ENCODE measurements at places on chromosomes 11 and 22.

- DNase-seq, result no peak
These were observed at the start of gene TRIM6 for GRCh38 chr11:5596607-5597201. TRIM6 (plus strand) TSS chr11:5596637; CDS start chr11:5596898, 261 bp downstream.

- DNase-seq, result no peak
These were observed 103.0 kb downstream of the C11orf58 start for GRCh38 chr11:16841481-16841880.

GRCh38 chr11:48066881-48067800 is 86.8 kb downstream of the PTPRJ start:
- DNase-seq, result no peak

- DNase-seq, result no peak
These were observed 34.5 kb upstream of the CYB5R3 start for GRCh38 chr22:42683578-42684283.

GRCh38 chr11:129704831-129705230 is 110.8 kb upstream of the TMEM45B start:
- DNase-seq, result no peak

- DNase-seq, result no peak
These were observed 4.1 kb upstream of the NUDT8 start for GRCh38 chr11:67633758-67634365.

DNA sequence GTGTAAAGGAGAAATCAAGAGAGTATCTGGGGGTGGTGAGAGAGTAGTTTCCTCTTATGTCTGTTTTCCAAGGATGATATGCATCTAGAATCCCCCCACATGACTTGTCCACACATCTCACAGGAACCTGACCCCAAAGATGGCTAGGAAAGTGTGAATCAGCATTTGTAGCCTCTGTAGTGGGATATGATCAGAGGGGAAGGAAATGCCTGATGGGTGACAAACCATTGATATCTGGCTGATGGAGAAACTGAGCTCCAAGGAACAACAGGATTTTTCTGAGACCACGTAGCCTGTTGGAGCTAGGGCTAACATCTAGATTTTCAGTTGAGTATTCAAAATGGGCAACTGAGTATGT is 369.4 kb downstream of the DDX10 start:
- DNase-seq, result no peak

GRCh38 chr11:47233989-47234668 is 14.5 kb downstream of the ACP2 start:
- no peak for DNase-seq

- no peak for DNase-seq
These were observed 52.2 kb downstream of the JAM3 start for GRCh38 chr11:134120921-134121526.

DNA sequence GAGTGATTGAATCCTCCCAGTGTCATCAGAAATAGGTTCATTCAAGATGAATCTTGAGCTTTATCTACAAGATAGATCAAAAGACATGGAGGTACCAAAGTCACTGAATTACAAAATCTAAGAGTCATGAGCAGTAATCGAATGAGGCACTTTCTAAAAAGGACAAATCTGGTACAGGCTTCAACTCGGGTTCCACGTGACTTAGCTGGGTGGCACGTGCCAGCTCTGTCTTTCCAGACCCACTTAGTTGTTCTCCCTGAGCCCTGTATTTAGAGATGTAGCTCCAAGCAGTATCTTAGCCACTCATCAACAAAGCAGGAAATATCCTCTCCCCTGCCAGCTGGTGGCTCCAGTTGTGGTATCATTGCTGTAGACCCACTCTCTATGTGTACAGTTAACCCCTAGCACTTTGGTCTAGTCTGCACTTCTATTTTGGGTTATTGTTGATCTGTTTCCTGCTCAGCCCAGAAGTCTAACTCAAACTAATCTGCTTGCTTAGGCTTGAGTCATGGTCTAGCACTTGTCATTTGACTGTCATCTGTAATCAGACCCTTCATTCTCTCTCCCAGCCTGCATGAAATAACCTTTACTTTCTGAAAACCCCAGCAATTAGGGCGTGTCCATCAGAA is 528.7 kb downstream of the ETS1 start:
- DNase-seq, result no peak

DNA sequence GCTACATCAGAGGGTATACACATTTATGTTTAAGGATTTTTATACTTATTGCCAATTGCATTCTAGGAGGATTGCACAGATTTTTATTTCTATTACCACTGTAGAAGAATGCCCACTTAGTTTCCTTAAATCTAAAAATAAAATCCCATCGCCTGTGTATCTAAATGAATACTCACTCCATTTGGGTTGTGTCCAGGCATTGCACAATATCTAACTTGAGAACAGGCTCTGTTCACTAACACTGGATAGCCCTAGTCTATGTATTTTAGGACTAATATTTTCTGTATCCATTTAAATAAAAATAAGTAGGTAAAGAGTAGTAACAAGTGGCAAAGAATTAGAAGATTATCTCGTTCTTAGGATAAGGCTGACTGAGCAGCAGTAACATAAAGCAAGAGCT is 4.1 kb downstream of the C11orf52 start:
- DNase-seq, result no peak

DNA sequence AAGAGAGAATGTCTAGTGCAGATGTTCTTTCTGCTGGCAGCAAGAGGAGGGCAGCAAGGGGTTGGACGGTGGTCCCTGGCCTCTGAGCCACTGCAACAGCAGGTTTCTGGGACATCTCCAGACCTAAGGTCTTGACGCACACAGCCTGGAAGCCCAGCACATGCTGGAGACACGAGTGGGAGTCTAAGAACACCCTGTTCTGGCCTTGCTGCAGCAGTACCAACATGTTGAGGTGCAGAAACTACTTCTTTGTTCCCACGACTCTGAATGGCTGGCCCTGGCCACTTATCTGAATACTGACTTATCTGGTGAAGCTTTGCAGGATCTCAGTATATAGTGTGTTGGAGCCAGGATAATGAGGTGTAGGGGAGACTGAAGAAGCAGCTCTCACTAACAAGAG is 6.8 kb downstream of the MICAL2 start:
- DNase-seq, result no peak

GRCh38 chr22:23231471-23232093 is 51.3 kb downstream of the BCR start:
- DNase-seq, result no peak

GRCh38 chr11:33737362-33737821 is 1.2 kb upstream of the CD59 start:
- DNase-seq, result no peak

DNA sequence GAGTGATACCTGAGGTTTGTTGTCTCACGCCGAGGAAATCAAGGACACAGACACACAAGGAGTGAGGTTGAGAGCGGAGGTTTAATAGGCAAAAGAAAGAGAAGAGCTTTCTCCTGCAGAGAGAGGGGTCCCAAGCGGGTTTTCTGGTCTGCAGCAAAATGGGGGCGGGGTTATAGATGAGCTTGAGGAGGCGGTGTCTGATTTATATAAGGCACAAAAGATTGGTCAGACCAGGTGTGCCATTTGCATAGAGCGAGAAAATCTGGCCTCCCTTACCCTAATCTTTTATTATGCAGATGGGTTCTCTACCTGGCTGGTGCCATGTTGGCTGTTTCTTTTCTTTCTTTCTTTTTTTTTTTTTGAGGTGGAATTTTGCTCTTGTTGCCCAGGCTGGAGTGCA is 11.8 kb downstream of the C11orf96 start:
- no peak for DNase-seq

DNA sequence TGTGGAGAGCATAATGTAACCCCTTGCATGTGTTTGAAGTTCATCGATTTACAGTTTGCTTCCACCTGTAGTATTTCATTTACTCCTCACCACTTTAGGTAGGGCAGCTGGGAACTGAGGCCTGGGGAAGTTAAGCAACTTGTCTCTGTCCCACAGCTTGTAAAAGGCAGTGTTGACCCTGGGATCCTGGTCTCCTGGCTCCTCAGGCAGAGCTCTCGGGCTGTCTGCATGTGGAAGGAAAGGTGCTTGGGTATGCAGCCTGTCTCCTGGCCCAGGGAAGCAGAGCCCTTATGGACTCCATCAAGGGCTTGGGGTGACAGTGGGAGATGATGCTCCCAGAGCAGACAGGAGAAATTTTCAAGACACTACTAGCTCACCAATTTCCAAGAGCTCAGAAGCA is 49.9 kb downstream of the TRIM29 start:
- DNase-seq, result no peak

- no peak for DNase-seq
These were observed 109.0 kb upstream of the NNMT start for GRCh38 chr11:114187173-114187572.

- no peak for DNase-seq
These were observed 14.2 kb upstream of the APOA1 start for GRCh38 chr11:116851626-116852025.

- DNase-seq, result no peak
These were observed 29.3 kb downstream of the KIAA0930 start for GRCh38 chr22:45211435-45211834.

GRCh38 chr11:94876222-94876621 is 97.1 kb downstream of the CWC15 start:
- DNase-seq, result no peak
